ENCODE measurements at places on chromosomes 12 and 14.

- H3K4me3 ChIP-seq, result no peak overlapping the region
- peaks cover 6% of the 10 kb centered on the region for H3K4me1 ChIP-seq
- no peak overlapping the region for H3K27ac ChIP-seq
- H3K36me3 ChIP-seq, result no peaks in the 10 kb centered on the region
- H3K27me3 ChIP-seq, result peaks cover 8% of the 10 kb centered on the region
Measured at GRCh38 chr14:105471823-105472485, 2.7 kb upstream of the CRIP2 start.

- DNase-seq, result no peak
- no peak overlapping the region for H3K27ac ChIP-seq
- H3K4me3 ChIP-seq, result no peak overlapping the region
- H3K27me3 ChIP-seq, result no peaks in the 10 kb centered on the region
Measured at GRCh38 chr12:82805812-82806497, 119.2 kb downstream of the TMTC2 start.

GRCh38 chr12:54439521-54440255, 20.6 kb upstream of the ITGA5 start:
- no peak overlapping the region for H3K4me3 ChIP-seq
- peak overlapping the region; percentile 23 for H3K27ac ChIP-seq
- peaks cover 12% of the 10 kb centered on the region for H3K27me3 ChIP-seq
- DNase-seq, result no peak

DNA sequence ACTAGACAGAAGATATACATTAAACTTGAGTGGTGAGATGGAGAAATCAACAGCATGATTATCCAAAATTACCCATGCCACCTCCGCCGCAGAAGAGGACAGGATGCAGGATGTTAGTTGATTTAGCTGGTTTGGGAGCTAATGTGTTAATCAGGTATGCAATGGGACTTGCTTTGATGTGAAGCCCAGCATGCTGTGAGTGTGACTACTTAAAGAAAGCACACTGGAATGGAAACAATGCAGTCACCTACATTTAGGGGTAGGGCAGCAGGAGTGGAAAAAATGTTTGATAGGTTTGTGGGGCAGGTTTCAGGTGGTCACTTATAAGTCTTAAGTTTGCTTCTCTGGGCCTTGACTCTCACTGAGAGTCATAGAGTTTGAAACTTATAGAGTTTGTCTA, 170.0 kb upstream of the DAAM1 start:
- H3K4me3 ChIP-seq, result no peak overlapping the region
- H3K4me1 ChIP-seq, result no peaks in the 10 kb centered on the region
- no peak overlapping the region for H3K27ac ChIP-seq
- H3K27me3 ChIP-seq, result peaks cover 6% of the 10 kb centered on the region
- no peaks in the 10 kb centered on the region for H3K36me3 ChIP-seq

GRCh38 chr12:112627851-112628250, 163.7 kb upstream of the RPH3A start:
- no peak overlapping the region for H3K4me3 ChIP-seq
- no peak overlapping the region for H3K27ac ChIP-seq
- H3K36me3 ChIP-seq, result no peaks in the 10 kb centered on the region
- peaks cover 12% of the 10 kb centered on the region for H3K27me3 ChIP-seq
- no peaks in the 10 kb centered on the region for H3K4me1 ChIP-seq

- H3K4me1 ChIP-seq, result no peaks in the 10 kb centered on the region
- no peak overlapping the region for H3K4me3 ChIP-seq
- H3K27me3 ChIP-seq, result peaks cover 42% of the 10 kb centered on the region
- DNase-seq, result no peak
Measured at GRCh38 chr14:101426466-101426865, 134.8 kb upstream of the DIO3 start.

- H3K36me3 ChIP-seq, result no peaks in the 10 kb centered on the region
- H3K4me3 ChIP-seq, result no peak overlapping the region
- H3K27me3 ChIP-seq, result no peaks in the 10 kb centered on the region
- H3K27ac ChIP-seq, result no peak overlapping the region
Measured at GRCh38 chr14:81737938-81738337, 204.3 kb upstream of the SEL1L start.

Measured in activated CD8-positive, alpha-beta T cell treated with anti-CD3 and anti-CD28 coated beads, Interleukin-2, amount 10 ng/mL, durations not matched to agents 7 days and 5 days (primary cell).